ENCODE measurements at places on chromosomes 5 and 9.

DNA sequence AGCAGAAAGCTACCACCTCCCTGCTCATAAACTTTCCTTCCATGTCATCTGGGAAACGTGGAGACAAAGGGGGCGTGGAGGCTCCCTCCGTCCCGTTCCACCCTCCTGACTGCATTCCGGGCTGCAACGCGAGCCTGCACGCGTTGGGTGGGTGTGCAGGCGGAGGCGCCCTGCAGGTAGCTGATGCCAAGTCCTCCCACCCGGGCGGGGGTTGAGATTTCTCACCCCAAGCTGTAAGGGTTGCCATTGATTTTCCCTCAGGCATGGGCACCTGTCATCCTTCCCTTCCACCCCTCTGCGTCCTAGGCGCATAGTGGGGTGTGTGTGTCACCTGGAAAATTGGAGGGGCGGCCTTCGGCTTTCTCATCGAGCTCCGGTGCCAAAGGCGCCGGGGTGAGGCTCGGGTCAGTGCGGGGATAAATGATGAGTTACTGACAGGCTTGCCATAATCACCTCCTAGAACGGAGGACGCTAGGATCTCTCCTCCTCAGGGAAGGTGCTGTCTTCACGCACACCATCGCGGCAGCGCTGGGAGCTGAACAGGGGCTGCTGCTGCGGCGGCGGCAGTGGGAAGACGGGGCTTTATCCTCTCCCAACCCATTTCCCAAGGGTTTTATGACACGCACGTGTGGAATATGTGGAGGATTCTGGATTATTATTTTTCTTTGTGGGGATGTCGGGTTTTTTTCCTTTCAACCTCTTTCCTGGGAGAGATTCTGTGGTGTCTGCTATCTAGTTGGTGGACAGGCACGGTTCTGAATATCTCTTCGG, 973 bp downstream of the PLPPR1 start:
- DNase-seq: no peak

DNA sequence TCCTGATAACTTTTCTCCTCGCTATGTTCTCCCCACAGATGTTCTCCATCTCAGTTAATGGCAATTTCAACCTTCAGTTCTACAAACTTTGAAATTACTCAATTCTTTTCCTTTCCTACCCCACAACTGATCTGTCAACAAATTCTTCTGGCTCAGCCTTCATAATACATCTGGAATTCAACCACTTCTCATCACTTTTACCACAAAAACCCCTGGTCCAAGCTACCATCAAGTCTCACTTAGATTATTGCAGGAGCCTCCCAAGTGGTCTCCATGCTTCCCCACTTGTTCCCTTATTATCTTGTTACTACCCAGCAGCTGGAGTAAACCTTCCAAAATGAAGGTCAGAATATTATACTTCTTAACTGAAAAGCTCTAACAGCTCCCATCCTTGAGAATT, 110.1 kb downstream of the FBN2 start:
- no peak for DNase-seq

DNA sequence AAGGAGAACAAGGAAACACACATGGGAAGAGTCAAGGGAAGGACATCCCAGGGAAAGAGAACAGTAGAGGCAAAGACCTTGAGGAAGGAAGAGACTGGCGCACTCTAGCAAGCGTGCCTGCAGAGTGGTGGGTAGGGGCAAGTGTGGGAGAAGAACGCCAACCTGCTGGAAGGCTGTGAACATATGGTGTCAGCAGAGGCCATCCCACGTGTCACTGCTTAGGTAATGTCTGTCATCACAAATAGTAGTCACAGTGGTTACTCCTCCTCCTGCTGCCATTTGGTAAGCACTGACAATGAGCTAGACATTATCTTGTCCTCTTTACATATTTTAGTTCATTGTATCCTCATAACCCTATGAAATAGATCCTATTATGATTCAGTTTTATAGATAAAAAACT, 206.4 kb upstream of the TRIM32 start:
- no peak for DNase-seq

- no peak for DNase-seq
These were observed 28.2 kb upstream of the ORM1 start for GRCh38 chr9:114294664-114295063.

DNA sequence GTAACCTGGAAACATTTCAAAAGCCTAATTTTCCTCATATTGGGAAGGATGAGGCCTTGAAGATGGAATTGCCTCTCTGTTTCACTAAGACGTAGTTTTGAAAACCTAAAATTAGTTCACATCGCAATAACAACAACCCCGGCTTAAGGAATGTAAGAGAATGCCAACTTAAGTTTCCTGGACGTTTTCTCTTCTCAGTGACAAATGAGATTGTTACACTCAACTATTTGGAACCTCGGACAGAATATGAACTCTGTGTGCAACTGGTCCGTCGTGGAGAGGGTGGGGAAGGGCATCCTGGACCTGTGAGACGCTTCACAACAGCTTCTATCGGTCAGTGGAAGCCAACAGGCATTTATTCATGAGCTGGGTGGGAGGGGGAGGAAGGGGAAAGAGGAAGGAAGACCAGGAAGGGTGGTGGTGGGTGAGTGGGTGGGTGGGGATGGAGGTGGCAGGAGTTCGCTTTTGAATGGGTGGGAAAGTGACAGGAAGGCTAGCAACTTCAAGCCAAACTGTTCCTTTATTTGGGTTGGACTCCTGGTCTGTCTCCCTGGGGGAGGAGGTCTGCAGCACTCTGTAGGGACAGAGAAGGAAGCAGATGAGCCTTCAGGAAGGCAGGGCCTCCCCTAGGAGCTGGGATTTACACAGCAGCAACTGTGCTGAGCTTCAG, 83.4 kb downstream of the TEK start:
- no peak for DNase-seq

DNA sequence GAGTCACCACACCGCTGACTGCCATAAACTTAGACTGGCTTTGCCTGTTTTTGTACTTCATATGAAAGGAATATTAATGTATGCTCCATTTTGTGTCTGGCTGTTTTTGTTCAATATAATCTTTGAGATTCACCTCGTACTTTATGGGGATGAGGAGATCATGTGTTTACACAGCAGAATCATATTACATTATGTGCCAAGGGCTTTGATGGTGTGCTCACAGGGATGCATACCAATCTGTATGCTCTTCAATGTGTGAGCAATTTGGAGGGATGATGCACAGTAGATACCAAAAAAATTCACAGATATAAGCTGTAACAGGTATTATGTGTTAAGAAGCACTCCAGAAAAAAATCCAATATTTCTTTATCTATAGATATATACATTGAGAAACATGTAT, 113.7 kb downstream of the GABRB2 start:
- DNase-seq: no peak

All from stimulated activated CD8-positive, alpha-beta memory T cell treated with anti-CD3 and anti-CD28 coated beads, Interleukin-7, amount 100 ng/mL, for 1 hour (primary cell).